ENCODE measurements at places on chromosomes 5 and 9.

DNA sequence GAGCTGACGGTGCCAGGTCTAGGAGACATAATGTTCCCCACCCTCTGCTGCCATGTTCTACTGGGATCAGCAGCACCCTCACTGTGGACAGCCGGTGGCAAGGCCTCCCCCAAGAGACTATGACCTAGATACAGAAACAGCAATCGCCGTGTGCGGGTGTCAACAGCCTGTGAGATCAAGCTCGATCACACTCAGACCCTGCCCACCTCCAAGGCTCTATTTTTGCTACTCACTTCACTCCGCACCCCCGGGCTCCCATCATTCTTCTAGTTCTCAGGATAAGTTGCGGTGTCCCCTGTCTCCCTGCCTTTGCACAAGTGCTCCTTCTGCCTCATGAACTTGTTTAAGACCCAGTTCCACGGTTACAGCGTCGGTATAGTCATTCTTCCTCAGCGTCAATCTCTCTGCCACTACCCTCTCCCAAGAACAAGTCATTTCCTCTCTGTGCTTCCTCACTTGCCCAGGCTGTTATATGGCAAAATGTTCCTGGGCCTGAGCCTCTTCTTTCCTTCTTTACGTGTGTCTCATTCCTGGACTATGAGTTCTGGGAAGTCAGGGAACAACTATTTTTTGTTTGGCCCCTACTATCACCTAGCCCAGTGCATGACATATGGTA is 5.4 kb upstream of the DOCK8 start:
- DNase-seq = no peak

- no peak for DNase-seq
These were observed 58.3 kb upstream of the MOCS2 start for GRCh38 chr5:53167836-53168235.

- DNase-seq = no peak
These were observed 124.1 kb downstream of the C9orf152 start for GRCh38 chr9:110083866-110084265.

DNA sequence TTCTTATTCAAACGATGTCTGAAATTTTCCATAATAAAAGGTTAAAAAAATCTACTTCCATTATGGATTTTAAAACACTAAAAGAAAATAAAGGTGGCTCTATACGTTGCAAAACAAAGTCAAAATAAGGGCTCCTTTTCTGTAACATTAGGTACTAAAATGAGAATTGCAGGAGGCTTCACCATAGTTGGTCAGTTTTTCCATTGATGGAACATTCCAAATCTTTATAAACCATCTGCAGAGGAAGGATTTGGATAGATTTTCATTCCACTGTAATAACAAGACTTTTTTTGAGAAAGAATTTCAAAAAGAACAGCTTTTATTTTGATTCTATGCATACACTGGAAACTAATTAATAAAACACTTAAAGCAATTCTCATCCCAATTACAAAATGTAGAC is 145.6 kb downstream of the LURAP1L start:
- DNase-seq = no peak

- DNase-seq = no peak
These were observed 133.4 kb upstream of the CDH9 start for GRCh38 chr5:27171761-27172261.

DNA sequence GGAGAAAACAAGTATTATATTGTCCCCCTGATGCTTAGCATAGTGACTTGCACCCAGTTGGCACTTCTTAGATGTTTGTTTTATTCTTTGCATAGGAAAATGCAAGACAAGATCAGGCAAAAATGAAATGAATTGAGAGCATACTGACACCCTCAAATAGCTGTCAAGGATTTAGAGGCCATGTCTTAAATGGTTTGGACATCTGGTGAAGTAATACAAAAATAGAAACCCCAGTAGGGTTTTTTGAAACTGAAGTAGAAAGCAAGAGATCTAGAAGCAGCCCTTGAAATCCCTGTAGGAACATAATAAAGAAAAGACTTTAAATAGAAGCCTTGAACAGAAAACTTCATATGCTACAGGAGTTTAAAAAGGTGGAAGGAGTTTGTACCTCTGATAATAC is 174.3 kb downstream of the ANXA1 start:
- DNase-seq = no peak

- no peak for DNase-seq
These were observed 4.4 kb downstream of the PHF2 start for GRCh38 chr9:93580654-93581380.

DNA sequence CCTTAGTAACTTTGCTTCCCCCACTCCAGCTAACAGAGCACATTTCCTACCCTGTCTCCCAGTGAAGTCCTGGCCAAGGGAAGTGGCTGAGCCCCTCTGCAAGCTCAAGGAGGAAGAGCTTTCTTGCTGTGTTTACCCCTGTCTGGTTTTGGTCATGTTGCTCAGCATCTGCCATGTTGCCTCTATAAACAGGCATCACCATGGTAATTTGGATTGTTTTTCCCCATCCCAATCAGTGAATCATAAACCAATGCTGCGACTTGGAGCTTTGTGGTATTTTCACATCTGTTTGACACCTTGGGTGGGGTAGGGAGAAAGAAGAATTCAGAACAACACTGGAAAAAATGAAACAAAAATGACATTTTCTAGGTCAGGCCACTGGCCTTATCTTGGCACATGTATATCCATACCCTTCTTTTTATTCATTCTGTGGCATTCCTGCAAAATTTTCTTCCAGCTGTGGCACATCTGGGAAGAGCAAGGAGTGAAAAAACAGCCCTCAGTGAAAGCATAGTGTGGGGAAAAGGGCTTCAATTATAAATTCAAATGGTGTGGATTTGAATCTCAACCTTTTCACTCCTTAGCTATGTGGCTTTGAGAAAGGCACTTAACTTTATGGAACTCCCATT is 42.5 kb downstream of the SLIT3 start:
- DNase-seq = no peak

DNA sequence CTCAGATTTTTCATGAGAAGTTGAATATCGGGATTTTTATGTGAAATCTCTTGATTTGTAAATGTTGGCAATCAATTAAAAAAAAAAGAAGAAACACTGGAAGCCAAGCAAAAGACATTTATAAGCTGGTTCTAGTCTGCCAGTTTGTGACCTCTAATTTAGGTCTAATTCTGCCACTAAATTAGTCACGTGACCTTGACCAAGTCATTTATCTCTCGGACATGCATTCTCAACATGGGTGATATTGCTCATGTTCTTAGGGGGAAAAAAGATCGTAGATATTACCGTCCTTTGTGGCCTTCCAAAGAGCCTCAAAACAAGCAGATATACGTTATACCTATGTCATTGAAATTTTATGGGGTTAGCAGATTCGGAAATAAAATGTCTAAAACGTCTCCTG is 52.9 kb upstream of the PTPDC1 start:
- no peak for DNase-seq

DNA sequence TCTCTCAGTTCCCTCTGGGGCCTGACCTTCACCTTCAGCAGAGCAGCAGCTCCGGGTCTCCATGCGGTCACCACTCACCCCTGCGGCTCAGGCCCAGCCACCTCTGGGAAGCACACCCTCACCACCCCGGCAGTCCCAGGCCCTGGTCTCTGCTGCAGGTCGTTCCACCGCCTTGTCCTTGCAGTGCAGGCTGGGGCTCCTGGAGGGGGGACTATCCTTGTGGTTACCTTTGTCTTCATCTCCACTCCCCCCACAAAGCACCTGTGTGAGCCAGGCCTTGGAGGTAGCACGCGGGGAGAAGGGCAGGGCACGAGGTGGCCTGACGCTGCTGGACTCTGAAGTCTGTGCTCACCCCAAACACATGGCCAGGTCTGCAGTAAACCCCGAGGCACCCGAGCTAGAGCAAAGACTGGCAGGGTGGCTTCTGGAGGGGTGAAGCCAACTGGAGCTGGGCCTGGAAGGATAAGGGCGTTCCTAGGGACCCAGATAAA is 33.2 kb upstream of the RXRA start:
- no peak for DNase-seq

GRCh38 chr5:134581241-134581981 is 51.2 kb downstream of the SAR1B start:
- no peak for DNase-seq

DNA sequence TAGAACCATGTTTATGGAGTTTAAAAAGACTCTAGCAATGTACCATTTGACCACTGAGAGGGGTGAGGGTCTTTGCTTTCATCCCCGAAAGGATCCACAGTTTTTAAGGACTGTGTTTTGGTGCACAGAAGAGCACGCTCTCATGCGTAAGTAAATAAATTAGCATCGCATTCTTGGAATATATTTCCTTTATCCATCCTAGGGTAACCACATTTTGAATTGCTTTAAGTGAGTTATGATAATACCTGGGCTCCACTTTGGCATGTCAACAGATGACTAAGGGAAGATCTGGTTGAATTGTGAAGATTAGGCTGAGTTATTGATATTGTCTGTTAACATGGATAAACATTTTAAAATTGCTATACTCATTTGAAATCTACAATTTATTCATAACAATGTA is 89.4 kb upstream of the EDIL3 start:
- no peak for DNase-seq

- no peak for DNase-seq
These were observed 34.9 kb downstream of the ZNF354A start for GRCh38 chr5:178695556-178695955.

DNA sequence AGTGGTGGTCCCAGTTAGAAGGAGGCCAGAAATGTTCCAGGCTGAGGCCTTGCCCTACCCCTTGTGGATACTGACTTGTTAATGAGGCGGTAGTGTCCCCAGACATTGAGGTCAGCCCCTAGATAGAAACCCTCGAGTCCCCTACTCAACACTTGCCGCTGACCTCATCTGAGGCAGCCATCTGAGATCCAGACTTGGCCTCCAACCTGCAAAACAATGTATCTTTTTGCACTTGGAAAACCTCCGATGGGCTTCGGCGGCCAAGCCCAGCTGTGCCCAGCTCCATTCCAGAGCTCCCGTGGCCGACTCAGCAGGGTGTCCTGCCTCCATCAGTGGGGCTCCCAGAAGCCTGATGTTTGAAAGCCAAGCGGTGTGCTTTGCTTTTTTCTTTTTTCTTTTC is 122.1 kb downstream of the WNK2 start:
- no peak for DNase-seq

- DNase-seq = no peak
These were observed 41.6 kb downstream of the SPIN1 start for GRCh38 chr9:88429595-88430430.

DNA sequence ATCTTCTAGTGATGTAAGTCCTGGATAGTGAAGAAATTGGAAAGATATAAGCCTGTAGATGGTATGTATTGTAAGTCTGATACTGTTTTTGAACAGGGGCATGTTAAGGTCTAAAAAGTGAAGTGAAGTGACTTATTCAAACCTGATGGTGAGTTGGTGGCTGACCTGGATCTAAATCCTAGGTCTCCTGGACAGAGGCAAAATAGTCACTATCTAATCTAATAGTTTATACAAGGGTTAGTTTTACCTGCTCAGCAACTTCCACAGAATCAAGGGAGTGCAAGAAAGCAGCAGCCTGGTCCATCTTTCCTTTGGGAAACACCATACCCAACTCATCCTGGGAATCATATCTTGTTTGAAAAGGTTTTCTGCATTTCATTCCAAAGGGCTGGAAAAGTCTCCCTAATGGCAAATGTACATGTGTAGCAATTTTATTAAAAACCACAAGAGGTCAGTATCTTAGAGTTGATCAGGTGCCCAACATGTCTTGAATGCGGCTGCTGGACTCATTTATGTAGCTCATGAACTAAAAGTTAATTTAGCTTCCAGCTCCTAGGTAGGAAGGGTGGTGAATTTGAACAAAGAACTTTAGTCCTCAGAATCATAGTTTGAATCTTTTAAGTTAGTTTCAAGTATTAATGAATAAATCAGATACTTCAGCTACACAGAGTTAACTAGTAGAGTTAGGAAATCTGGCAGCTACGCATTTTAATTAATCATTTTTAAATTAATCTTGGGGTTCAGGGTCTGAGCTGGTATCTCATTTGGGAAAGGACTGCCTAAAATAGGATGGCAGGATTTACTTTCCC is 26.0 kb downstream of the SKP2 start:
- no peak for DNase-seq

- no peak for DNase-seq
These were observed 49.9 kb downstream of the ITGA1 start for GRCh38 chr5:52837591-52838001.

- no peak for DNase-seq
These were observed 84.2 kb downstream of the GPBP1 start for GRCh38 chr5:57258052-57258451.

DNA sequence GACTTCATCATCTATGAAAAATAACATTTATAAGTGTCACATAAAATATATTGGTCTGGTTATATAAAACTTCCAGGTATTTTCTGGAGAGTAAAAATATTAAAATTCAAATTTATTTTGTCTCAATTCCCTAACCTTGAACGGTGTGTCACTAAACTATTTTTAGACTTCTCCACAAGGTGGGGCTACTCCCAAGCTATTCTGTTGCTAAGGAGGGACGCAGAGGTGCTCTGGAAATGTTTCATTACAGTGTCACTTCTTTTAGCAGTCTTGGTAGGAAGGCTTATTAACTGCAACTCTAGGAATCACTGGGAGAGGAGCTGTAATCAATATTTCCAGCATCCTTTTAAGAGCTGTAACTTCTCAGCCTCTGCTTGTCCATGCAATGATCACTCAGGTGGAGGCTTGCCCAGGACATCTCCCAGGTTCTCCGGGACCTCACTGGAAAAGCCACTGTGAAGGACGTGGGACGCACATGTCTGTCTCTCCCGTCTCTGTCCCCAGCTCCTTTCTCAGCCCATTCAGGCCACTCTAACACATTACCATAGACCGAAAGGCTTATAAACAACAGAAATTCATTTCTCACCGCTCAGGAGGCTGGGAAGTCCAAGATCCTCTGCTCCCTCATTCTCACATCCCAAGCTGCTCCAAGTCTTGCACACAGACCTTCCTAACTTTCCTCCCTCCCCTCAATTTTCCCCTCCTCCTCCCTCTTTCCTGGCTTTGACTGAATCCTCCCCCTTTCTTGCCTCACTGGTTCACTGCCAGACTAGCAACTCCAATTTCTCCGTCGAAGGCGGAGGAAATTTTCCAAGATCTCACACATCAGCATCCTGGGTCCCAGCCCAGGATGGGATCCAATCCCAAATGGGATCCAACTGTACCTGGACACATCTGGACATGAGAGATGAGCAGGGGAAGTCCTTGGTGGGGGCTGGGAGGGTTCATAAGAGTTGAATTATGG is 32.7 kb upstream of the DNAH5 start:
- DNase-seq = no peak

GRCh38 chr9:134614256-134614655 is 27.3 kb upstream of the COL5A1 start:
- no peak for DNase-seq

GRCh38 chr5:39197556-39197955 is 21.8 kb downstream of the FYB1 start:
- no peak for DNase-seq

GRCh38 chr5:114363837-114364236 is 2.0 kb downstream of the KCNN2 start:
- no peak for DNase-seq

- no peak for DNase-seq
These were observed 21.7 kb upstream of the BARHL1 start for GRCh38 chr9:132560616-132561202.

GRCh38 chr9:89603767-89604665 is 796 bp upstream of the GADD45G start:
- no peak for DNase-seq

DNA sequence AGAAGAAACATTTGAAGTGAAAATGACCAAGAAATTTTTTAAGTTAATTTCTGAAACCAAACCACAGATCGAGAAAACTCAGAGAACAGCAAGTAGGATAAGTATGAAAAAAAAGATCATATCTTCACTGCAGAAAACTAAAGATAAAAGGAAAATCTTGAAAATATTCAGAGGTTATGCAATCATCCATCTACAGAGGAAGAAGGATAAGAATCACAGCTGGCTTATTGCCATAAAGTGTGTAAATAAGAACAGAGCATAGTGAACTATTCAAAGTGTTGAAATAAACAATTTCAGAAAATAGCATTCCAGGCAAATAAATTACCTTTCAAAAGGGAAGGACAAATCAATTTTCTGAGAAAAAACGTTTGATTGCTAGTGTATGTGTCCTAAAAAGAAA is 1191.7 kb upstream of the CDH6 start:
- DNase-seq = no peak

All from stimulated activated CD8-positive, alpha-beta memory T cell treated with anti-CD3 and anti-CD28 coated beads, Interleukin-7, amount 100 ng/mL, for 1 hour (primary cell).